SK-N-MC (cell line): ENCODE measurements at places on chromosomes 13 and 19.

DNA sequence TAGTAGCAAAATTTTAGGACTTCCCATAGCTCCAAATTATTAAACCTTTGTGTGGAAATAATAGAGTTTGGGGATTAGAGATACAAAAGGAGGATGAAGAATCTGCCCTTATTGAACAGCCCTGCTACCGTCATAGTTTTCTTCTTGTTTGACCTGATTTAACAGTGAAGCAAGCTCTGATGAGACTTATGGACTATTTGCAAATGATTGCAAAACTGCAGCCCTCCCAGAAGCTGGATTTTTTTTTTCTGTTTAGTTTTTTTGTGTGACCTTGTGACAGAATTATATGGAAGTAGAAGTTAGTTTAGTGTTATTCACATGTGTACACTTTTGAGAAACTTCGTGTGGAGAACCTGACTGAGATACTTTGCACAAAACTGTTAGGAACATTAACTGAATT, 267.8 kb downstream of the KCNRG start:
- no peak for DNase-seq

DNA sequence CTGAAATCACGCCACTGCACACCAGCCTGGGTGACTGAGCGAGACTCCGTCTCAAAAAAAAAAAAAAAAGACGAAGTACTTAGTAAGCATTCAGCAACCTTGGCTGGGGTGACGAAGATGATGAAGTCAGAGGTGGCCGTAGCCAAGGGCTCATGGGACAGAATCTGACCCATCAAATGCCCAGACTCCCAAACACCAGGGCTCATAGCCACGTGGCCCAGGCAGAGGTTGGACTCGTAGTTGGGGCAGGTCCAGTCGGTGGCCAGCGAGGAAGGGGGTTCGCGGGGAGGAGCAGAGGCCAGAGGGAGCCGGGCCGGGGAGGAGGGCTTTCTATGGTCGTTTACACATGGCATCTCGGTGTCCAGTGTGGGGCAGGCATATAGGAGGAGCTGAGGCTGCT, 52.1 kb upstream of the EHD2 start:
- no peak for DNase-seq

GRCh38 chr13:110616103-110617101, 1.1 kb downstream of the NAXD start:
- DNase-seq, result no peak

DNA sequence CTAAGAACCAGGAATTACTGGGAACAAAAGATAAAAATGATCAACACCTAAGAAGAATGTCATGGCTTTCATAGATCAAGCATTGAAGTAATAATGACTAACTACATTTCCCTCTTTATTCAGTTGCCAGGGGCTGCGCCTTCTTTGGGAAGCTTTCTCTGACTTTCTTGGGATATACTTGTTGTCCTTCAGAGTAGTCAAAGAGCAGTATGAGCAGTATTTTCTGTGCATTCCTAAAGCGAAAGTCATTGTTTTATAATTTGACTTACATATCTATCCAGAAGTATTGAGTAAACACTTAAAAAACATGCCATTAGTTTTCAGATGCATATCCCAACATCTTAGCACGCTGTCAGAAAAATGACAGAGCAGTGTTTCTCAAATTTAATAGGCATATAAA, 2412.4 kb downstream of the PCDH9 start:
- no peak for DNase-seq

DNA sequence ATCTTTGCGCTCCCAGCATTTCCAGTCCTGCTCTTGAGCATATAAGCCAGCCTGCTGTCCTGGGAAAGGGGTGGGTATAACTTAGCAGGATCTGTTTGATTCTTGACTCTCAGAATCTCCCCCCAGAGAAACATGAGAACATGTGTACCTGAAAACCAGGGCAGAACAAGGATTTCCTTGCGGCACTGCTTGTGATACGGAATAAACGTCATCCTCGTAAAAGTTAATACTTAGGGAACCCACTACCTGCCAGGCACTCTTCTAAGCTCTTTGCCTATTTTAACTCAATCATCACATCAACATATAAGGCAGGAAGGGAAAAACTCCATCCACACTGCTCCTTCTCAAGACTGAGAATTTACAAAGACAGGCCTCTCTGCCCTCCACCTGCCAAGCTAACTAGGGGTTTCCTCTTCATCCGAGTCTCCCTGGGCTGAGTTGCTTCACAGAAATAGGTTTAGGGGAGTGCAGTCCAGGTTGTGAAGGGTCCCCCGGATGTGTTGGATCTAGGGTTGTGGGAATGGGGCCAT, 1.1 kb downstream of the ZNF653 start:
- DNase-seq, result no peak
